ENCODE measurements at places on chromosomes 1 and 21.

DNA sequence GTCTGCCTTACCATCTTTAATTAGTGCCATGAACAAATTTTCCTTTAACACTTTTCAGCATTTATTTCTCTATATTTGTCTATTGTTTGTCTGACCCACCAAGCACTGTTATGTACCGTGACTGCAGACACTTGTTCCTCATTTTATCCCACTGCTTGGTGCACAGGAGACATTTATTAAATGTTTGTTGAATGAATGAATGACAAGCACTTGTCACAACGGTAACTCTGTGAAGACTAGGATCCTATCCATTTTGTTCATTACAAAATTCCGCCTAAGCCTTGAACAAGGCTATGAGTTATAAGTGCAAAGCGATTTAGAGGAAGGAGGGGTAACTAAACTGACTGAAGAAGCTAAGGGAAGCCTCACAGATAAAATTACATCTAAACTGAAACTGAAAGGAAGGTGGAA lies 379 bp upstream of the STRIP1 start:
- no peak for DNase-seq

DNA sequence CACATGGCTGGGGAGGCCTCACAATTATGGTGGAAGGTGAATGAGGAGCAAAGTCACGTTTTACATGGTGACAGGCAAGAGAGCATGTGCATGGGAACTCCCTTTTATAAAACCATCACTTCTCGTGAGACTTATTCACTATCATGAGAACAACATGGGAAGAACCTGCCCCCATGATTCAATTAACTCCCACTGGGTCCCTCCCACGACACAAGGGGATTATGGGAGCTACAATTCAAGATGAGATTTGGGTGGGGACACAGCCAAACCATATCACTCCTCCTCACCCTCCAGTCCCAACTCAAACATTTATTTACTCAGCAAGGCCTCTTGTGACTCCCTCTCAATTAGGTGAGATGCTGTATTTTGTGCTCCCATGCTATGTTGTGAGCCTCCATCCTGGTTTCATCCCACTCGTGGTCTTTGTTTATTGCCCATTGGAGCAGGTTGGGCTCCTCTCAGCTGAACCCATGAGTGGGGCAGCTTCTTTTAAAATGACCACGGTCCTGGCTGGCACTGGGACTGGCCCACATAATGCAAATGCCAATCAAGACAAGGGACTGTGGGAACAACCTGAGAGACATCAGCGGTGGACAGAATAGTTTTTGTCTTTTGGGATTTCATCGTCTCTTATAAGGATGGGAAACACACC lies 28.8 kb downstream of the IRF2BP2 start:
- DNase-seq = no peak

GRCh38 chr1:232278925-232279324 lies 351.0 kb downstream of the SIPA1L2 start:
- no peak for DNase-seq

- no peak for DNase-seq
Measured at GRCh38 chr1:228846952-228847351, 111.7 kb downstream of the RHOU start.
